ENCODE measurements at places on chromosomes 7 and 10.

GRCh38 chr7:121102619-121103018 lies 114.1 kb downstream of the CPED1 start:
- DNase-seq, result no peak

GRCh38 chr10:83432261-83433045 lies 706.9 kb upstream of the GHITM start:
- no peak for DNase-seq

- DNase-seq, result no peak
Observed at GRCh38 chr7:23765943-23766342, 55.9 kb downstream of the STK31 start.

GRCh38 chr7:29564496-29565223 lies 1.0 kb downstream of the PRR15 start:
- no peak for DNase-seq

DNA sequence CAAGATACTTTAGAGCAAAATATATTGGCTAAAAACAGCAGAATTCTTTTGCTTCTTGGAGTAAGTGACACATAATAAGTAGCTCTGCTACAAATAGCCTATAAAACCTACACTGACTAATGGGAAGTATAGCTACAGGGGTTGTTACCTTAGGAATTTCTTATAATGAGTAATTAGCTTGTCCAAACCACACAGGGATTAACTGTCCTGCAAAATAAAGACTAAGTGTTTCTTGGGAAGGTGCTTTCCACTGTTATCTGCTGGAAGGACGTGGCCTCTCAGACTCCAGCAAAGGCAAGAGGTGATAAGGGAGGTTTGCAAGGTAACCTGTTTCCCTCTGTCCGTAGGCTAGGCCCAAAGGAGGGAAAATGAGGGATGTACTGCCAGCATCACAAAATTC lies 302.4 kb downstream of the DOCK4 start:
- no peak for DNase-seq

DNA sequence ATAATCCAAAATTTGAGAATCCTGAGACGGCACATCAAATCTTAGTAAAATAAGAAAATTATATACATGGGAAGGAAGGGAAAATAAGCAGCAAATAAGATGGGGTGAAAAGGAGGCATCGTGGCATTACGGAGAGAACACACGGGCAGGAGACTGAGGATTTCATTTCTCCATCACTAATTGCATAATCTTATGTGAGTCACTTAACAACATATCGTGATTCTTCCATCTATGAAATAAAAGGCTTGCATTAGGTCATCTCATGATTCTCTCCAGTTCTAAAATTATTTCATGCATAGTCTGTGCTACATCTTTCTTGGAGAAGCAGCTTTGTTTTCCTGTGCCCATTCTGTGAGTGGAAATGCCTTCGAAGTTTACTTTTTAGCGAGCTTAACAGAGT lies 288.7 kb downstream of the LRMDA start:
- DNase-seq, result no peak

DNA sequence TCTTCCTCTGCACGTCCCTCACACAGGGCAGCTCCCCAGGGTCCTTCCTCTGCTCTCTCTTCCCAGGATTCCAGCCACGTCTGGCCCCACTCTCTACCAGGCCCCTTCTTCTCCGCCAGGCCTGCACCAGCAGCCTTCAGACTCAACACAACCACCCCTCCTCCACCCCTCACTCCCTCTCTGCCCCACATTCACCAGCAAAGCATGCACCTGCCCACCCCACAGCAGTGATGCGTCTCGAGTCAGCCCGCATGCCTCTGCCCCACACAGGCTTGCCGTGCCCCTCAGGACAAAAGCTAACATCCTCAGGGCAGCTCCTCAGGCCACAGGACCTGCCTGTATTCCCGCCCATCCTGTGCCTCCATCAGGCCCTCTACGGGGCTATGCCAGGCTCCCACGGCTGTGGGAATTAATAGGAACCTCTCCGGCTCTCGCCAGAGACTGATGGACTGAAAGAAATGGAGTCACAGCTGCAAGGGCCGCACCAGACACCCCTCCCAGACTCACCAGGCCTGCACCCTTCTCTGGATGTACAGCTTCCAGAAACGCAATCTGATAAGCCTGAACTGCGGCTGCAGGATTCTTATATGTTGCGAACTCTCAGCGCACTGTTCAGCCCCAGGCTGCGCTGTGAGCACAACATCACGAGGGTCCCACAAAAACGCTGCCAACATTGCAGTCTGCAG lies 100.1 kb downstream of the CYTH3 start:
- DNase-seq, result no peak

DNA sequence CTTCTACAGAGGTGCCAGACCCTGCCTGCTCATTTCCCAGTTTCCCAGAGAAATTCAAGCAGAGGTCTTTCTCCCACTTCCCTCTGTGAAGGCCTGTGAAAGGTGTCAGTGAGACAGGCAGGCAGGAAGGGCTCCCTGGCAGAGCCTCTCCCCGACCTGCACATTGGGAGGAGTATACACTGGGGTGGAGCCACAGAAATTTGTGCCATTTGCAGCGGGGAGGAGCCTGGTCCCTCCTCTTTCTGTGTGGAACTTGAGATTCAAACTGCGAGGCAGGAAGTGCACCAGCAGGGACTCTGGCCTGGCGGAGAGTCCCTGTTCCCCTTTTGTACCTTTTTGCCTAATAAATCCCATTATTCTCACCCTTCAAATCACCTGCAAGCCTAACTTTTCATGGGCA lies 54.6 kb upstream of the OPN4 start:
- DNase-seq, result no peak

GRCh38 chr7:47181746-47182361 lies 400.1 kb downstream of the TNS3 start:
- no peak for DNase-seq

DNA sequence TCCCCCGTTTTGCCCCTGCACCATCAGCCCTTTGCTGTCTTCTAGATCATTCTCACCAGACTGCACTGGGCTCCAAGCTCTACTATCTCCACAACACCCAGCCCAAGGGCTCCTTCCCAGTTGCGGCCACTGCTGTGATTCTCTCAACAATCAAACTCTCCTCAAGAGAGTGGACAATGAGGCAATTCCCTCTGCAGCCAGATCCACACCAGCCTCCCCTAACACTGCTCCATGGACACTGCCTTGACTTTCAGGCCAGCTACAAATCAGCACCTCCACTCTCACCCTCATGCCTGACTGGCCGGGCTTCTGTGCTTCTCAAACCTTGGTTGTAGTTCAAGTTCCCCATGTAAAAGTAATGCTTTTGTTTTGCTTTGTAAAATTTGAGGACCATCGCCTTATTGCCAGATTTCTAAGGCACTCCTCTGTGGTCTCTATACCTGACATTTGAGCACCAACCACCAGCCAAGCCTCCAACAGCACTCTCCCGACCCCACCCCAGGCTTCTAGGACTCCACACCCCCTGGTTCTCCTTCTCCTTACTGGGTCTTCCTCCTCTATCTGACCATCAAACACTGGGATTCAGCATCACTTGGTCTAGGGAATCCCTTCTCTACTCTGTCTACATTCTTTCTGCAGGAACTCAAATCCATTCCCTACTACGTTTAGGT lies 45.4 kb downstream of the PPIF start:
- no peak for DNase-seq

GRCh38 chr10:54441275-54441674 lies 359.8 kb downstream of the PCDH15 start:
- no peak for DNase-seq

DNA sequence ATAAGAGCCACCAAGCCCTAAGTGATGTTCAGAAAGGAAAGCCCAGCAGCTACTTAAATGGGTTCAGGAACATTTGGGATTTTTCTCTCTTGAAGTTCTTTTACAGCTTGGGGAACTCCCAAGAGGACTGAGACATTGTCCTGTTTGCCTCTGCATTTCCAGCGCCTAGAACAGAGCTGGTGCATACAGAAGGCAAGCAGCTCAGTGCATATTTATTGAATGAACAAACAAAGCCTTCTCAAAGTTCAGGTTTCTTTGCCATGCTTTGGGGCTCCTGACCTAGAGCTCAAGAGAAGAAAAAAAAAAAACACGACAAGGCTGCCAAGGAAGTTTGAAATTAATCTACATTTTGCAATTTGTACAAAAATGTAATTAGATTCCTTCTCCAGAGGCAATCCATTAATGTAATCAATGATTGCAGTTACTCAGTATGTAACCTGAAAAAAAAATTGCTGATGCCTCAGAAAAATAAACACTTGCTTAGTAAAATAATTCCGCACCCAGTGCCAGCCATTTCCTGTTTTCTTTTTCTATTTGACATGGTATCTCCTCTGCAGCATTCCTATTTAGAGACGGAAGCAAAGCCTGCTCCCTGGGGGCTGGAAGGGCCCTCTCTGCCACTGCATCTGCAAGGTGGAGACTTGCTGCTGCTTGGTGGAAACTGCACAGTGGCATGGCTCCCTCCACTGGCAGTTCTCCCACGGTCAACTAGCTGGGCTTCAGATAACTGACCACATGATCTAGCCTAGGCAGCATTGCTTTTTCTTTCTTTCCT lies 157.3 kb downstream of the TMEM178B start:
- no peak for DNase-seq

DNA sequence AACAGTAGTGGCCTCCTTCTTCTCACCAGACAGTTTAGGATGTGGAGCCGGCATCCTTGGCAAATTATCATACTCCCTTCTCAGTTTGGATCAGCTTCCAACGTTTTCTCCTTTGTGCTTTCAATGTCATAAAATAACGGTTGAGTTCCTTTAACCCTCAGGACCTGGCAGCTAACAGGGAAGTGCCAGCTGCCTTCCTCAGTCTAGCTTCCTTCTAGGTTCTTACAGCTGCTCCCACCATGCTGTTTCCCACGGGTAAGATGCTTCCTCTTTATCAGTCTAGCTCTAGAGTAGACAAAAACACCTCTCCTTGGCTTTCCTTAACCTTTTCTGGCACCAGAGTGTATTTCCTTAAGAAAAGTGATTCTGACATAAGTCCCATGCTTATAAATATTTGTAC lies 33.2 kb downstream of the BLVRA start:
- no peak for DNase-seq

DNA sequence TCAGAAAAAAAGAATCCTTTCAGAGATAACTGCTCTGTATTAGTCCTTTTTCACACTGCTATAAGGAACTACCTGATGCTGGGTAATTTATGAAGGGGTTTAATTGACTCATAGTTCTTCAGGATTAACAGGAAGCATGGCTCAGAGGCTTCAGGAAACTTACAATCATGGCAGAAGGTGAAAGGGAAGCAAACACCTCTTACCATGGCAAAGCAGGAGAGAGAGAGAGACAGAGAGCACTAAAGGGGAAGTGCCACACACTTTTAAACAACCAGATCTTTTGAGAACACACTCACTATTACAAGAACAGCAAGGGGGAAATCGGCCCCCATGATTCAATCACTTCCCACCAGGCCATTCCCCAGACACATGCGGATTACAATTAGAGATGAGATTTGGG lies 114.2 kb downstream of the TES start:
- no peak for DNase-seq

DNA sequence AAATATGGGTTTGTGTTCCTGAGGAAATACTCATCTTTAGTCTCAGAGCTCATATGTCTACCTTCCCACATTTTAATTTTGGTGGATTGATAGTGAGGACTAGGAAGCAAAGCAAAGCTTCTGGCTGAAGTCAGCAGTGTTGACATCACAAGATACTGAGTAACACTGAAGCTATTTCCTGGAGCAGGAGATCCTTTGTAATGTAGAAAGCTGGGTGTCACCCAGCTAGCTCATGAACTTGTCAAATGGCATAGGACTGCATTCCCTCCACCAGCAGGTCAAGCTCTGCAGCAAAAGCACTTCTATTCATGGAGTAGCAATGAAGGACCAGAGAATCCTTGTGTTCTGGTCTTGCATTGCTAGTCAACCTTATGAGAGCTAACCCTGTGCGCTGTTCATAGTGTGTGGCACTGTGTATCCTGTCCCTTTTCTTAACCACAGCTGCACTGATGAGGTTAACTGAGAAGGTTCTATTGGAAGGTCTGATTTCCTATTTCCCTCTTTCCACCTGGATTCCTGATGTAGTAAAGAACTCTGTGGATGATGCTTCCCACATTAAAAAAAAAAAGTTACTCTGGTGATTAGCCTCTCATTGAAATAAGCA lies 94.8 kb upstream of the ZNF804B start:
- no peak for DNase-seq

- DNase-seq, result no peak
Observed at GRCh38 chr10:44462338-44462914, 77.5 kb upstream of the CXCL12 start.

DNA sequence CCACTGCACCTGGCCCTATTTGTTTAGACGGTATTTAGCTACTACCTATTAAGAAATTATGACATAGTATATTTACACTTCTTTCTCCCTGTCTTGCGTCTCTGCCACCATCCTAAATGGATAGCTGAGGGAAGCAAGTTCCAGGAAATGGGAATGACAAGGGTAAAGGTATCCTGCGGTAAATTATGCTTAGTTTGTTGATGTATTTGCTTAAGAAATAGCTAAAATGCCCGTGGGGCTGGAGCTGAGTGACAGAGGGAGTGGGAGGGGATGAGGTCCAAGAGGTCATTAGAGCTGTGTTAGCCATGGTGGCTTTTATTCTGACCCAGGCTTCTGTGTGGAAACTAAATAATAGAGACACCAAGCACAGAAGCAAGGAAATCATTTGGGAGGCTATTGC lies 29.0 kb upstream of the UBE2D1 start:
- DNase-seq, result no peak

GRCh38 chr10:34124522-34125035 lies 690.5 kb downstream of the PARD3 start:
- no peak for DNase-seq

GRCh38 chr7:85191383-85191782 lies 4.5 kb upstream of the SEMA3D start:
- DNase-seq, result no peak

- no peak for DNase-seq
Observed at GRCh38 chr7:105202616-105203015, 186.1 kb downstream of the SRPK2 start.

DNA sequence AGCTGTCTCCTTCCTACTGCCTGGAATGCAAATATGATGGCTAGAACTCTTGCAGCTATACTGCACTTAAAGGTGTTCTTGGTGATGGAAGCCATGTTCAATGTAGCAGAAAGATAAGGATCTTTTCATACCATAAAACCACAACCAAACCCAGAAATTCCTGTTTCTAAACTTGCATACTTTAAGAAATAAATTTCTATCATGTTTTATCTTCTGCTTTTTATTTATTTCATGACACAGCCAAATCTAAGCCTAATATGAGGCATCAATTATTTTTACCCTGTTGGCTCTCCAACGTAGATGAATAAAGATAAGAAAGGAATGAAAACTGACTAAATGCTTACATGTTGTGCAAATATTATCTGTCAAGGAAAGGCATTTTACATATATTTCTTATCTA lies 224.1 kb downstream of the DOCK4 start:
- DNase-seq, result no peak

DNA sequence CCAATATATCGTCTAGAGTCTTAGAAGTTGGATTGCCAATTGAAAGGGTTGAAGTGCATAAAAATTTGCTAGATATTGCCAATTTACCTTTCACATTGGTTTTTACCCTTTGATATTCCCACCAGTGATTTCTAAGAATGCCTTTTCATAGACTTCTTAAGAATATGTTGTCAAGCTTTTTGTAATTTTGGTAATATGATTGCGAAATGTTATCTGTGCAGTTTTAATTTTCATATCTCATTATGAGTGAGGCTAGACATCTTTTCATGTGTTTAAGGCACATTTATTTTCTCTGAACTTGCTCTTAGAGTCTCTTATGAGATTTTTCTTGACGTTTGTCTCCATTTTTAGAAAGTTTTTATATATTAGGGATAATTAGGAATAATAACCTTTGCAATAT lies 567.2 kb downstream of the CCSER2 start:
- no peak for DNase-seq

Measured in substantia nigra (tissue), 51 donors.